ENCODE measurements at places on chromosomes 1 and 21.
A peak's percentile ranks its signal among the peaks of the same experiment; 100 is the strongest.

- DNase-seq, result no peak
These were observed 57.2 kb downstream of the CD46 start for GRCh38 chr1:207808911-207809555.

DNA sequence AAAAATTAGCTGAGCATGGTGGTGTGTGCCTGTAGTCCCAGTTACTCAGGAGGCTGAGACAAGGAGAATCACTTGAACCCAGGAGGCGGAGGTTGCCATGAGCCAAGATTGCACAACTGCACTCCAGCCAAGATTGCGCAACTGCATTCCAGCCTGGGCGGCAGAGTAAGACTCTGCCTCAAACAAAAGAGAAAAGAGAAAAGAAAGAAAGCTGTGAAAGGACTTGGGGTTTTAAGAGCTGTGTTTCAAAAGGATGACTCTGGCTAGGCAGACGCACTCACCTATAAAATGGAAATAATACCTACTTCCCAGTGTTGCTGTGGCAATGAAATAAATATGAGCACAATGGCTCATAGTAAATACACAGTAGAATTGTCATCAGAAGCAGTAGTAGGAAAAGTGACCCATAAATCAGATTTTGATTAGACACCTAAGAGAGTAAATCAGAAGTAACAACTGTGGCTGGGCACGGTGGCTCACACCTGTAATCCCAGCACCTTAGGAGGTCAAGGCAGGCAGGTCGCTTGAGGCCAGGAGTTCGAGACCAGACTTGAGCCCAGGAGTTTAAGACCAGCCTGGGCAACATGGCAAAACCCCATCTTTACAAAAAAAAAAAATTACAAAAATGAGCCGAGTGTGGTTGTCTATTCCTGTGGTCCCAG, 45.9 kb upstream of the PUM1 start:
- peak; percentile 2 for DNase-seq

DNA sequence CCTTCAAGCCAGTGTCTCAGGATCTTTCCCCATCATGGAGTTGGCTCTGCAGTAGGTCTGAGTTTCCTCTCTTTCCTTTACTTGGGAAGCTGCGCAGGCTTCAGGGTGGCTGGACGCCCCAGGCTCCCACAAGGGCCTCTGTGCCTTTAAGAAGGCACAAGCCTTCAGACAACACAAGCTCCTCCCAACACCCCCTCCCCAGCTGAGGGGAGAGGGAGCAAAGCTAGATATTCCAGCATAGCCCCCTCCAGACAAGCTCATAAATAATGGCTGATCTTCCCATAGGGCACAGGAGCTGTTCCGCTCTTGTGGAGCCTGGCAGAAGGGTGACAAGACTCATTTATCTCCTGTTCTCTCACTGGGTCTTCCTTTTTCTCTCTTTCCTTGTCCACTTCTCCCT, 27.9 kb upstream of the ATP2B4 start:
- DNase-seq, result no peak

DNA sequence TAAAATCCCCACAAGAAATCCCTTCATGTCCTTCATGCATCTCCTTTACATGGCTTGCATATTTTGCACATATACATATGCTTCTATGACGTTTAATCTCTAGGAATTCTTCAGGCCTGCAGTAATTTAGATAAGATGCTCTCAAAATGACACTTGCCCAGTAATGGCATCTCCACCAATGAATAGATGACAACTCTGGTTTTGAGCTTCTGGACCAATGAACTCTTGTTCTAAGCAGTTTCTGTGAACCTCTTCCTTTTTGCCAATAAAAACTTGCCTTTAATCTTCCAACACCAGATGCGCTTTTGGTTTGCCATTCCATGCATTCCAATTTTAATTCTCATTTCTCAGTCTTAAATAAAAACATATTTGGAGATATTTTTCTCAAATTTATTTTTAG, 189.8 kb upstream of the OLFM3 start:
- DNase-seq, result no peak

DNA sequence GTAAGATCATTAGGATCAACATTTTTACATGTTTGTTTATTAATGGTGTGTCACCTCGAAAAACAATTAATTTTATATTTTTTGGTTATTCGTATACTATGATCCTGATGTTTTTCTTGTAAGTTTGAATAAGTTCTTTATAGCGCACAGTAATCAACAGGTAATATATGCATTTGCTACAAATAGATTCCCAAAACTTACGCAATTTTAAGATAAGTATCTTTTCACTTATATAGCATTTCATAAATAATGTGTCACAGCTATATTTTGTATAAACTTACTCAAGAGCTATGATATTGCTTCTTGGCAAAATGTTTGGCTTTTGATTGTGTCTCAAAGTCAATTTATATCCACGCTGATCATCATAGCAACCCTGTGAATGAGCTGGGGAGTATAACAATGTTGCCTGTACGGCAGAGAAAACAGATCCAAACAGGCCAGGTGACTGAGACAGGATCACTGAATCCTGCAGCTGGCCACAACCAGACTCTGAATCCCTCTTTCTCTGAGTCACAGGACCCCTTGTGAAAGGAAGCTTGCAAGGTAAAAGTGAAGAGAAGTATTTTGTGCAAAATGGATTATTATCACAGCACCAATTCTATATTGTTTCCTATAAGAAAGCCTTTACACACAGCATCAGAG, 48.6 kb downstream of the GNG12 start:
- no peak for DNase-seq

DNA sequence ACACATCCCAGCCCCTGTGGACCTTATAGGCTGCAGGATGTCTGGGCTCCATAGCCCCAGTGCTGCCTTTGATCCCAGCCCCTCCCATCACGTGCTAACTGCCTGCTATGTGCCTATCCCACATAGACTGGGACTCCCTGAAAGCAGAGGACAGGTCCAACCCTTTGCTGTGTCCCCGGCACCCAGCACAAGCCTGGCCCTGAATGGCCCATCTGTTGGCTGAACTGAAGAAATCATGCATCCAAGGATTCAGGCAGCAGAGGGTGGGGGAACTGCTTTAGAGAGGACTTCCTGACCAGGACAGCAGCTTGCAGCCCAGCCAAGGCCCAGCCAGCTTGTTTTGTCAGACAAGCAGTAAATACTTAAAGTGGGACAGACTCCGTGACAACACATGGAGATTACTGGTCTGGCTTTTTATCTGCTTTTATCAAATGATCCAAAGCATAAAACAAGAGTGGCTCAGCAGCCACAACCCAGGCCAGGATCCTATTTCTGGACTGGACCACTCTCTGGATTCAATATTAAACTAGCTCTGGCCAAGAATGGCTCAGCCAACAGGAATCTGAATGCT, 69.3 kb downstream of the GLIS1 start:
- DNase-seq, result no peak

GRCh38 chr1:209486861-209487593, 96.5 kb upstream of the CAMK1G start:
- no peak for DNase-seq

- DNase-seq, result no peak
These were observed 281.8 kb downstream of the VAV3 start for GRCh38 chr1:107683191-107683657.

DNA sequence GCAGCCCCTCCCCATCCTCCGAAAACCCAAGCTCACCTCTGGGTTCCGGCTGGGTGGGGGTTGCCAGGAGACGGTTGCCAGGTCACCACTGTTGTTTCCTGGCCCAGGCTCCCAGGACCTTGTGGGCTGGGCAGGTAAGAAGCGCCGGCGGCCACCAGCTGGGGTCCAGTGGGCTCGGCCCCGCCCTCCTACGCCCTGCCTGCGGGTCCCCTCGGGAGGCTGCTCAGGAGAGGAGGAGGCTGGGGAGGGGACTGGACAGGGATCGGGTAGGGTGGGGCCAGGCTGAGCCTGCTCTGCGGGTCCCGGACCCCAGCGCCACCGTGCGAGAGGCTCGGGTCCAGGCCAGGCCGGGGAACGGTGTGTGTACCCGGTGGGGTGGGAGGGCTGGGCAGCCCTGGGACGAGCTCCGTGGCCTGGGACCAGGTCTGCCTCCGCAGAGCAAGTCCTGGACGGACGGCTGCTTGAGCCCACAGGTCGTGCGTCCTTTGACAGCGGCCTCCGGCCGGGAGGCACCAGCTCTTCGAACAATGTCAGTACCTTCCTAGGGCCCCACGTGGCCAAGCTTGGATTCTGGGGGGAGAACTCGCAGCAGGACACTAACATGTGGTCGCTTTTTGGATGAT, at the start of gene TTLL10:
Gene TTLL10 (plus strand): TSS at position 88 of the 623 bp plus-strand sequence. CDS start 5,336 bp downstream, outside the sequence.
- no peak for DNase-seq

- no peak for DNase-seq
These were observed 39.4 kb upstream of the EPS15 start for GRCh38 chr1:51558375-51558924.

DNA sequence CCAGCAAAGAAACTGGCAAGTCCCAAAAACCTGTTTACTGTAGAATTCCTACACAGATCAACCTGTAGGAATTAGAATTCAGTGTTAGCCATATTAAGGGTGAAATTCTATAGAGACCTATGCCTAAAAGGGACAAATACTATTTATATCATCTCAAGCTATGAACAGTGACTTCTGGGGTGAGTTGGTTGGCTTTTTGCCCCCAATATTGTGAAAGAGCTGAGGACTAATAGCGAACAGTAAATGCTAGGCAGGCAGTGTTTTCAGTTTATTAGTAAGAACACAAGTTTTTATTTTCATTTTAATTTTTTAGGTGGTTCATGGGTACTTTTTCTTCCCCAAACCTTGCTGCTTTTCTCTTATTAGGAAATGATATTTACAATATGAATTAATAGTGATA, 15.3 kb downstream of the SLC16A4 start:
- DNase-seq, result no peak

DNA sequence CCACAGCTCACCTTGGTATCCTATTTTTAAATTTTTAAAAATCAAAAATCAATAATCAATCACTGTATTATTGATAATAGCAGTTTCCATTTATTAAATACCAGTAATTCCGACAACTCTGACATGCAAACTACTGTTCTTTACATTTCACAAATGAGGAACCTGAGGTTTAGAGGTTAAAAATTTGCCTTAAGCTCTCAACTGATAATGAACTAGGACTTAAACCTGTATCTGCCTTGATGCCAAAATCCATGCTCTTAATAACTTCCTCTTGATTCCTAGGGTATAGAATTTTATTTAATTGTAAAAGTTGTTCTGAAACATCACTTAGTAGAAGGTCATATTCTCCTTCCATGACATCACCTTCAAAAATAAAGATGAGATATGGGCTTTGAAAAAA, 5.6 kb downstream of the ARHGAP29 start:
- DNase-seq, result no peak

GRCh38 chr1:40820251-40820797, 36.7 kb downstream of the KCNQ4 start:
- no peak for DNase-seq

DNA sequence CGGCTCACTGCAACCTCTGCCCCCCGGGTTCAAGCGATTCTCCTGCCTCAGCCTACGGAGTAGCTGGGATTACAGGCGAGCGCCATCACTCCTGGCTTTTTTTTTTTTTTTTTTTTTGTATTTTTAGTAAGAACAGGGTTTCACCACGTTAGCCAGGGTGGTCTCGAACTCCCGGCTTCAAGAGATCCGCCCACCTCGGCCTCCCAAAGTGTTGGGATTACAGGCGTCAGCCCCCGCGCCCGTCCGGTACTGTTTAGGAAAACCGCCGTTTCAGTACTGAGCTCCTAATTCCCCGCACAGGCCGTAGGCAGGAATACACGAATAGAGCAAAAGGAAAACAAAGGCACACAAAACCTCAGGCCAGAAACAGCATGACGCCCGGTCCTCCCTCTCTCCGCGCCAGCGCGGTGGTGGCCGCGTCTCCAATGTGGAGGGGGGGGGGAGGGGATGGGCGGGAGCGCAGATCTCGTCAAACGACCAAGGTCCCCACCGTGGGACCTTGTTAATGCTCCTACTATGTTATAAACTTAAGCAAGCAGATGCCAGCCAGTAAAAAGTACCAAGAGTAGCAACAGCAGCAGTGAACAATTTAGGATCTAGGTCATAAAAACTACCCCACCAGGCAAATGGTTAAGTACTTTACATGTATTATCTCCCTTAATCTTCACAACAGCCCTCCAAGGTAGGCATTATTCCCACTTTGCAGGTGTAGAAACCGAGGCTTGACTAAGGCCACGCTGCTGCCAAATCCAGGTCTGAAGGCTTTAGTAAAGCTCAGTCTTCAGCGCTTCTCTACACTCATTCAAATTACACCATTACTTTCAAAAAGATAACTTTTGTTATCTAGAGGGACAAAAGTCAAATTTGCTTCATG, 648 bp upstream of the ADAR start:
- DNase-seq, result peak; percentile 25

DNA sequence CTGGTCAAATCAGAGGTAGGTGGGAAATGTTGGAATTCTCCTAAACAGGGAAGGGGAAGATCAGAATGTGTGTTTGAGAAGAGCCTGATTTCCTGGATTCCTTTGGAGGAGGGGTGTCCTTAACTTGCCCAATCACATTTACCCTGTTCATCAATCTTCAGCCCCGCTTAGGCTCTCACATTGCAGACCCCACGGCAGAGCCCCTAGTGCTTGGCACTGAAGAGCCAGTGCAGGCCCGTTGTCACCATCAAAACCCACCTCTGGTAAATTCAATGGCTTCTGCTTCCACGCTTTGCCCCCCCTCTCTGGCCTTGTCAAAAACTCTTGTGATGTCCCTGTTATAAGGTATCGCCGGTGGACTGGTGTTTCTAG, 2.3 kb downstream of the AGPAT3 start:
- no peak for DNase-seq
